ENCODE measurements at places on chromosomes 7 and 10.

DNA sequence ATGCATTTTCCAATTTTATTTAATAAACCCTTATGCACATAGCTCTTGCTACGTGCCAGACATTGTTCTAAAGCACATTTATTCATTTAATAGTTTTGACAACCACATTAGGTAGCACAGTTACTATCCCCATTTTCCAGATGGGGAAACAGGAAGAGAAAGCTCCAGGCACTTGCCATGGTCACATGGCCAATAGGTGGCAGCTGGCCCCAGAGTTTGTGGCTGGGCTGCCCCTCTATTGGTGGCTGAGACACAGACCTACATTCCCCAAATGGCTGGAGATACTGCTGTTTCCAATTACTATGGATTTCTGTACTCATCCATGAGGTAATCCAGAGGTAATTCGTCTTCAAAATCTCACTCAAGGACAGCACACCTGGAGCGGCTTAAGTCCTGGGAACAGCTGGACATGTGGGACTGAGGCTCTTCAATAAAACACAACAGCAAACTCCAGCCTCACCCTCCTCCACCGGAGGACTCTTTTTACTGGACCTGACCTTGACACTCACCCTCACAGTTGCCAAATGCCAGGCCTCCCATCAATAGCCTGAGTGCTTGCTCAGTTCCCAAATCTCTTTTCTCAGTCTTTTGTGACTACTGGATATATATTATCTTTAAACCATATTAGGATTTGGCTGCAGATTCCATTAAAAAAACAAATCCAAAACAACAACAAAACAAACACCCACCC lies 106.1 kb downstream of the CLEC2L start:
- DNase-seq: no peak

DNA sequence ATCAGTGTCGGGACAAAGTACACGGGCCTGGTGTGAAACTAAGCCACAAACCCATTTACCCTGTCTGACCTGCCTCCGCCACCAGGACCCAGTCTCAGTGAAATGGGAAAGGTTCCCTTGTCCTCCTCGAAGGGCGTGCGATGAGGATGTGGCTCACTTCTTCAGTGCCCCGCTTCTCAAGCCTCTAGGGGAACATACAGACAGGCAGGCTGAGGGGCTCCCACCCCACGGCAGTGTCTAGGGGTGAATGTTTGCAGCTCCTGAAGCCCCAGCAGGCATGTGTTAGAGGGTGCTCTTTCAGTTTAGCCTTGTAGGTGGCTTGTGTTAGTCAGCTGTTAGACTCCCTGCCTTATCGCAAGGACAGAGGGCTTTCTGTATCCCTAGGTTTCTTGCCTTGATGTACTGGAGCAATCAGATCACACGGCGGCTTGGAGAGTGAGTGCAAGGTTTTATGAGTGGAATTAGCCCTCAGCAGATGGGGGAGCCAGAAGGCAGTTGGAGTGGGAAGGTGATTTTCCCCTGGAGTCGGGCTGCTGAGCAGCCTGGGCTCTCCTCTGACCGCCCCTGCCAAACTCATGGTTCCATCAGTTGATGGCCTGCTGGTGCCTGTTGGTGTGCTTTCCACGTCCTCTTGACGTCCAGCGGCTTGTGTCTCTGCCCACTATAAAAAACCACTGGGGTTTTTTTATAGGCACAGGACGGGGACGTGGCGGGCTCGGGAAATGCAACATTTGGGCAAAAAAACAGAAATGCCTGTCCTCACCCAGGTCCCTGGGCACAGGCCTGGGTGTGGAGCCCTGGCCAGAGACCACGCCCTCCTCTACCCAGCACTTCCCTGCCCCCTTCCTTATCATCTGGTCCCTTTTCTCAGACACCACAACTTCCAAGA lies 759 bp downstream of the NUDT1 start:
- peak; percentile 54 for DNase-seq

DNA sequence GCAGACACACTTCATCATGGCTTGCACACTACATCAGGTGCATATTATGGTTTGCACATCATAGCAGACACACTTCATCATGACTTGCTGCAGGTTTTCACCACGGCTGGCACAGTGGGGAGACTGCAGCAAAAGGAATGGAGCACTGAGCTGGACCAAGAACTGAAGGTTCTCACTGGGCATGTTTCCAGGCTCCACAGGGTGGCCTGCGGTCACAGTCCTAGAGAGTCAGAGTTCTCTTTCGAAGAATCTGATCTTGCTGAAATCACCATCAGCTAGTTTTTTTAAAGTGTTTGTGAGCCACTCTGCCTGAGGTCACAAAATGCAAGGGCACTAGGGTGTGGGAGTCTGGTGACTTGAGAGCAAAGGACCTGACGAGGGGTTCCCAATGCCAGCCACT lies 140.4 kb upstream of the NPY start:
- no peak for DNase-seq

- no peak for DNase-seq
These were observed 11.1 kb downstream of the FFAR4 start for GRCh38 chr10:93577565-93577964.

DNA sequence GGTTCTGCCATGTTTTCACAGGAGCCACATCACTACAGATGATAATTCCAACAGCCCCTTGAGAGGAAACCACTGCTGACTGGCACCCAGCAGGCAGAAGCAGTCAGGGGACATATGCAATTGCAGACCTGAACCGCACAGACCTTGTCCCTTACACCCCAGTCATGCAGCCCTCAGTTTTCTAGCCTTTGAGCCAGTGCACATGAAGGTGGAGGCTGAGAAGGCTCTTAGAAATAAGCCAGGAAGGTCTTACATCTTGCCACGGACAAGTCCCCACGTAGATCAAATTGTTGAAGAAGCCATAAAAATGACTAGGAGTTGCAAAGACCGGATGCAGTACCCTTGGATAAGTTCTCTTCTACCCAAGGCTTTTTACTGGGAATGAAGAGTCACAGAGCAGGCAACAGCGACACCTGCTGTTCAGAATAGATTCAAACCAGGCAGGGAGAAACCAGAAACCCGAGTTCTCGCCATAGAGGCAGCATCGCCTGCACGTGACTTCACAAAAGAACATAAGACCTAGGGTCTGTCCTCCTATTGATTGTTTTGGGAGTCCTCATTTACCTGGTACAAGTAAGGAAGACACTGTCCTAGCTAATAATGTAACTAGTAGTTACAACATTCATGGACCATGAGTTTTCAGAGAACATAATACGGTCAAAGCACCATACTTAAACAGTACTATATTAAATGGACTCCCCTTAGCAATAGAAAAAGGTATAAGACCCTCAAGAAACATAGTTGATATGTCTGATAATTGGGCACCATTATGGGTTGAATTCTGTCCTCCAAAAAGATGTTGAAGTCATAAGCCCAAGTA lies 11.1 kb downstream of the STEAP1B start:
- peak; percentile 78 for DNase-seq

DNA sequence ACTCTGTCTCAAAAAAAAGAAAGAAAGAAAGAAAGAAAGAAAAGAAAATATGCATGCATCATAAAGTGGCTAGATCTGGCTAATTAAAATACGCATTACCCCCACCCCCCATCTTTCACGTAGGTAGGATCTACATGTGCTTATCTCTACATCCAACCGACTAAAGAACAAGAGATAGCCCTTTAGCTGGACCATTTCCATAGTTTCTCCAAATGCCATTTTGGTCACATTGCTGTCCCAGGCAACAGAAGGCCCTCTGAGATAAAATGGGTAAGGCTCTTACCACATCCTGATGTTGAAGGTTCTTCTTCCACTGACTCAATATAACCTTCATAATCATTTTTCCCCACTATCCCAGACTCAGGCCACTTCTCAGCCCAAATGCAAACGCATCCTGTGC lies 31.5 kb downstream of the PIK3AP1 start:
- no peak for DNase-seq

DNA sequence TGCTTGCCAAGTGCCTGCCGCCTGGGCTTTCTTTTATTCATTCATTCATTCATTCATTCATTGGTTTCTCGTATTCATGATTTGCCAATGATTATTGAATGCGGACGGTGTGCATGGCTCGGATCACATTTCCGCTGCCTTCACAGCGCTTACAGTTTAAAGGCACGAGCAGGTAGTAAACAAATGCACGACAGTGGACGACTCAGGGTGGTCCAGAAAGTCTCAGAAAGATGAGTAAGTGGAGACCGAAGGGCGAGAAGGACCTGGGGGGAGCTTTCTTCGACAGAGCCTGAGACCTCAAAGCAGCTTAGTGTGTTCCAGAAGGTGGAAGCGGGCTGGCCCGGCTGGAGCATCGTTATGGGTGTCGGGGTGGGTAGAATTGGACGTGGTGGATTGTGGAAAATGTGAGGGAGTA lies 506 bp downstream of the MCM10 start:
- DNase-seq: no peak

GRCh38 chr7:49937608-49938007 lies 155.4 kb downstream of the ZPBP start:
- DNase-seq: no peak

GRCh38 chr10:110733218-110733952 lies 89.2 kb downstream of the RBM20 start:
- DNase-seq: peak; percentile 32

DNA sequence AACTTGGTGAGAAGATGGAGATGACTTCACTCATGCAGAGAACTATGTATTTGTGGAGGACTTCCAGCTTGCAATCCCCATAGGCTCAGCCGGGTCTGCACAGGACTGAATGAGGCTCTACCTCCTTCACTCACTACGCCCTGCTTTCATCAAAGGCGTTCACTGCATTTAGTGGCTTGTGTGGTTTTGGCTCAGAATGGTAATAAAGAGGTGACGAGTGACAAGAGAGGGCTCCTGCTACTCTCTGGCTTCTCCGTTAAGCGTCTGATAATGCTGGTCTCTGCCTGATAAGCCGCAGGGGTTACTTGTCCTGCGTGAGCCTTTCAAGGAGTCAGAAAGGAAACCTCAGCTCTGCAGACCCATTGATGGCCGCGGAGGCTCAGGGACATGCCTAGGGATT lies 343.4 kb downstream of the PRPF18 start:
- DNase-seq: no peak

DNA sequence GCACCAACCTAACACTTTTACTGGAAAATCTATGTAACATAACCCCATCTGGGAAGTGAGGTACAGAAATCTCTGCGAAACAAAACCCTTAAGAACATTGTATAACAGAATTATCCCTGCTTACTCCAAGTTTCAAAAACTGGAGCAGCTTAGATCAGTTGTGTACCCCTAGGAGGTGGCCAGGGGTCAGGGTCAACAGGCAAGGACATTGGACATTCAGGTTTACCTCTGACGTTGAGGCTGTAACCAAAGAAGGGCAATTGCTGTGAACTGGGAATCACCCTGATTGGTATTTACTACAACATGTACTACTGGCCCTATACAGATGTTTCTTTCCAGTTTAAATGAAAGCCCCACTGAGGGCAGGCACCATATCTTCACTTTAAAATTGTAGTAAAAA lies 13.1 kb downstream of the SFXN3 start:
- no peak for DNase-seq

GRCh38 chr7:28473571-28474281 lies 61.4 kb downstream of the CREB5 start:
- DNase-seq: no peak

DNA sequence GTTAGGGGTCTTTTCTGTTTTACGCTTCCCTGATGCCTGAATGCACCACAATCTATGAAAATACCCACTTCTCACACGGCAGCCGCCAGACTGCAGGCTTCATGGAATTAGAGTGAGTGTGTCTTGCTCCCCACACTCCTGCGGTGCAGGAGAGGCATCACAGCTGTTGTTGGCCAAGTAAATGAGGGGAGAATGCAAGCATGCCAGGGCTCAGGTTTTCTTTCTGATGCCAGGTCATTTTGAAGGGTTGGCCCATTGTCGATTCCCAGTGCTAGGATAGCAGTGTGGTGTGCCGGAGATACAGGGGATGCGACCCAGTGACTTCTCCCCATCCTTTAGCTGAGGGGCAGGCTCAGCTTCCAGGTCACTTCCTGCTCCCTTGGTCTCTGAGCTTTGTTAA lies 16.3 kb downstream of the CXCL12 start:
- no peak for DNase-seq

DNA sequence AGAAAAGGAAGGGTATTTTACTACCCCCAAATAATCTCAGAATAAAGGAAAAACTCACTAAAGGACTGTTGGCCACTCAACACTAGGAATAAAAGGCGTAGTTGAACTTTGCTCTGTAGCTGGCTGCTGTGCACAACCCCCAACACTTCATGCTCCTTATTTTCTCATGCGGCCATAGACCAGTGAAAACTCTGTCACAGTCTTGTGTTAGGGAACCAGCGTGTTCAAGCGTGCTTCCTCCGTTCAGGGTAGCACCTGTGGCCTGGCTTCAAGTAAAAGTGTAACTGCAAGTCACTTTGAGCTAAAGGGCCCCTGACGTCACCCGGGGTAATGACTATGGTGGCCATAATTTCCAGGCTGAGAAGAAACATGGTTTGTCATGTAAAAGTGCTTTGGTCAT lies 27.0 kb downstream of the BLNK start:
- DNase-seq: no peak

DNA sequence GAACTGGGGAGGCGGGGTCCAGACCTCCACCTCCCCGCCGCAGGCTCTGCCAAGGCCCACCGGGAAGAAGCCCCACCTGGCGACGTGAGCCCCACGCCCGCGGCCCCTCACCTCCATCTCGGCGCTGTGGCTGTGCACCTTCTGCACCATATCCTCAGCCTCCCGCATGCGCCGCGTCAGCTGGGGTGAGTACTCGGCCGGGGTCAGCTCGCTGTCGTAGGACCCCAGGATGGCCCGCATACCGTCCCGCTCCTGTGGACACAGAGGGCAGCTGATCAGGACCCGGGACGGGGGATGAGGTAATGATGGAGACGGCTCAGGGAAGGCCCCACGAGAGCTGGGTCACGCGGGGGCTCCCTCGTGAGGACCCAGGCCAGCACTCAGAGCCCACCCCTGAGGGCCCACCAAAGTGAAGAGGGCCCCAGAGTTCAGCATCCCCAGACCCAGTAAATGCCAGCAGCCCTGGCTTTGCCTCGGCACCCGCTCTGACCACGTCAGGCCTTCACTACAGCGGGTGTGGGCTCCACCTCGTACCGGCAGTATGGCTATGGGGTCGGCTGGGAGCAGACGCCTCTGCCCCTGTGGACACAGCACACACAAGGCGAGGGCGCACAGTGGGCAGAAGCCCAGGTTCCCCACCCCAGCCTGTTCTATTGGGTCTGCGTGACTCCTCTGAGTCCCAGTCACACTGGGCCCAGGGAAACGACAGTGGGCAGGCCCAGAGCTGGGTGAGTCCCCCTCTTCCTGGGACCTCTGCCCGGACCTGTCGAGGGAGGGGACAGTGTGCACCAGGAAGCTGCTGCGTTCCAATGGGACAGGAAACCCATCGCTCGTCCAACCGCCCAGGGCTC lies 218.1 kb downstream of the MAD1L1 start:
- no peak for DNase-seq

- no peak for DNase-seq
These were observed 298.5 kb downstream of the ELMO1 start for GRCh38 chr7:37150180-37150579.

- no peak for DNase-seq
These were observed 134.5 kb downstream of the CPED1 start for GRCh38 chr7:121123032-121123431.

GRCh38 chr10:58291538-58292174 lies 22.7 kb downstream of the CISD1 start:
- peak; percentile 65 for DNase-seq

All from ACHN (cell line).